LHCN-M2 (cell line): ENCODE measurements at places on chromosomes 7 and 10. TPM values are rescaled to one million over a fixed set of nuclear protein-coding genes. Genes with fewer than 3 reads are reported as not detected.

DNA sequence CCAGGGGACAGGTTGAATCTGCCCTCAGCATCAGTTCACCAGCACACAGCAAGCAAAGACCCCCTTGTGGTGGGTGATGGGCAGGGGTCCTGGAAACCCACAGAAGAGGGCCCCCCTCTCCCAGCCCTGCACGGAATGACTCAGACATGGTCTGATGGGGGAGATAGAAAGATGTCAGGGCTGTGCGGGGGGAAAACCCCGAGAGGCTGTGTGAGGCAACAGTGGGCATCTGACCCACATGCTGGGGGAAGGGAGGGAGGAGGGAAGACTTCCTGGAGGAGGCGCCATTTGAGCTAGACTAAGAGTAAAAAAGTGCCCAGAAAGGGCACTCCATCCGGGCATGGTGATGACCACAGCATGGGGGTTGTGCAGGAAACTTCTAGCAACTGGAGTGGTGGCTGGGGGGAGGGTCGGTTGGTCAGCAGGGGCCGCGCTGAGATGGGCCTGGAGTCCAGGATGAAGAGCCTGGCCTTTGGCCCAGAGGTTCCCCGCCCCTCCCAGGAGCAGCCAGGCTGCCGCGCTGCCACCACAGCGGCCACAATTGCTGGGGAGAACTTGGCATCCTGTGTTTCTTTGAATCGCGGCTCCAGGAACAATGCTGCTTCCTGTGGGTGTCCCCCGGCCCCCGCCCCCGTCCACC, 2.5 kb downstream of the LFNG start:
- peak; percentile 64 for DNase-seq

- DNase-seq = peak; percentile 43
These were observed 41.5 kb upstream of the SMIM30 start for GRCh38 chr7:113159746-113160339.

DNA sequence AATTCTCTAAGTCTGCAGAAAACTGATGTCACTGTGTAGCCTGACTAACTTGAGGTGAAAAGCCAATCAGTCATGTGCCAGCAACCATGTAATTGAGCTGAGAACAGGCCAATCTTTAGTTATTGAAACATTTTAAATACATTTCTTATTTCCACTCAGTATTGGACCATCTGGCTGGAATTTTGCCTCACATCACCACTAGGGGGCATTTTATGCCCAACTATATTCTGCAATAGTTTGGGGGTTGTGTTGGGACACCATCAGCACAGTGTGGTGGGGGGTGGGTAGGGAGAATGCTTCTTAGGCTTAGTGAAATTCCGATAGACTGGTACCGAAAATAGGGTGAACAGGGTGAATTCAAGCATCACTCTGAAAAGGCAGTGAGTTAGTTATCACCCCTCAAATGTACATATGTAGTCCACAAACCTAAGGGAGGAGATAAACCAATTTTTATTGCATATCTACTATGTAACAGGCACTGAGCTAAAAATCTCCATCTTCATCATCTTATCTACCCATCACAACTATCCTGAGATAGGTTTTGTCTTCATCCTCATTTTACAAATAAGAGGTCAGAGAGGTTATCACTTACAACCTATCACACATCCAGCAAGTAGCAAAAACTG, 17.8 kb downstream of the NPSR1 start:
- DNase-seq = peak; percentile 29

The PTPRE gene
- total RNA-seq = 5.2 and 6.8 TPM in 2 replicates

DNA sequence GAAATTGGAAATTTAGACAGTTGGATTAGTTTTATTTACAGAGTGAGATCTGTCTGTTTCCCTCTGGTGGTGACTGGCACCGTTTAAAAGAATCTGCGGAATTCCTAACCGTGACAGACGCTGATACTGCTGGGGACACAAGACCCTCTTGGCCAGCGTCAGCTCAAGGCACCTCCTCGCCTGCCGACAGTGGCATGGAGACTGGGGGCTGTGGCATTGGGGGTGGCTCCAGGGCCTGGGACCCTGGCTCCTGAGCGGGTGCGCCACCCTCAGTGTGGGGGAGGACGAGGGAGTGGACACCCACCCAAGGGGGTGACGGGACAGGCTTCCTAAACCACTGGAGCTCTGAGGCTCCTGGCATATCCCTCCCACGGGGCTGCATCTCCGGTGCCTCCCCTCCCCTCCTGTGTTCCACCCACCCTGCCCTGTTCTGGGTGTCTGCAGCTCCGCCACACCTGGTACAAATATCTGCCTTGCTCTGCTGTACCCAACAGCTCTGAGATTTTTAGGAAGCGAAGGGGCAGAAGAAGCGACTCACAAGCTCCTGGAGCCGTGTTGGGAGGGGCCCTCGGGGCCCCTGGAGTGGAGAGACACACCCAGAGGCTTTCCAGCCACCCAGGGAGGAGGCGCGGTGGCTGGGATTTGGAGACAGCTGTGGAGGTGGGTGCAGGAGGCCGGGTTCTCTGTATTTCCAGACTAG, 178.7 kb downstream of the DNAJB6 start:
- no peak for DNase-seq

The RNF148 gene
- total RNA-seq = not detected in 2 replicates

GRCh38 chr7:82319674-82320118, 123.9 kb downstream of the CACNA2D1 start:
- DNase-seq = peak; percentile 81

GRCh38 chr10:23345861-23346260, 1.3 kb upstream of the C10orf67 start:
- DNase-seq = peak; percentile 62

The DNAJC12 gene
- 6.9 and 9.4 TPM in 2 replicates for total RNA-seq

The OPN4 gene
- total RNA-seq = not detected in 2 replicates

The MOGAT3 gene
- not detected in 2 replicates for total RNA-seq

The MKX gene
- total RNA-seq = 0.11 TPM in 1 of 2 replicates, not detected in the other

The CHCHD2 gene
- 641 and 683 TPM in 2 replicates for total RNA-seq

DNA sequence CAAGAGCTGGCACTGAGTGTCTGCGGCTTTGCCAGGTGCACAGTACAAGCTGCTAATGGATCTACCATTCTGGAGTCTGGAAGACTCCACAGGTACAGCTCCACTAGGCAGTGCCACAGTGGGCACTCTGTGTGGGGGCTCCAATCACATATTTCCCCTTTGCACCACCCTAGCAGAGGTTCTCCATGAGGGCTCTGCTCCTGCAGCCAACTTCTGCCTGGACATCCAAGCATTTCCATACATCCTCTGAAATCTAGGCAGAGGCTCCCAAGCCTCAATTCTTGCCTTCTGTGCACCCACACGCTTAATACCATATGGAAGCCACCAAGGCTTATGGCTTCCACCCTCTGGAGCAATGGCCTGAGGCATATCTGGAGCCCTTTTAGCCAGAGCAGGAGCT, 29.2 kb downstream of the IQUB start:
- no peak for DNase-seq

DNA sequence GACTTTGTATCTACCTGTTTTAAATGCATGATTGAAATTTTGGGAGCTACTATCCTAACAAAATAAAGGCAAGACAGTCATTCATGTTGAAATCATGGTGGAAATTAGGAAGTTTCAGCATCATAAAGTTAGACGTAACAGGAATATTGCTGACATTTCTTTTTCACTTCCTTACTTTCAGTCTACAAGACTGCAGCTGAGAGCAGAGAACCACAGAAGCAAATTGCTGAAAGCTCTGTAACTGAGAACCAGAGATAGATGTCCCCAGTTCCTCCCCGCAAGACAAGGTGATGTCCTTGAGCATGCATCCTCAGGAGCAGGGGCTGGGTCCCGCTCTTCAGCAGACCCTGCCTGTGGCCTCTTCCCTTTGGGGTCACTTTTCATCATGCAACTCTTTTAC, 466.3 kb upstream of the POM121L12 start:
- no peak for DNase-seq

DNA sequence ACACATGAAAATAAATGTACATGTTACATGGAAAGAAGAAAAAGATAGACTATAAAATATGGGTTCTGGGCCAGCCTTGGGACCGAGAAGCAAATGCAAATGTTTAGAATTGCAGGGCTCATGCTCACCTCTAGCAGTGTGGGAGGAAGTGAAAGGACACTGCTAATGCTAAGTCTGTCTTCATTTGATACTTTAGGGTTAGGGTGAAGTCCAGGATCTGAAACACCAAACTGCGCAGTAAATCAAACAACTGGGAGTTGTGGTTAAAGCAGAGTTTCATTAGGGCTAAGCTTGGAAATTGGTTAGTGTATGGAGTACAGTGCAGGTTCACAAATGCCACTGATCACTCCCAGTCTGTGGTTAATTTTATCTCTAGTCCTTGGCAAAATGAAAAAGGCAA, 73.2 kb upstream of the PDK4 start:
- DNase-seq = no peak

GRCh38 chr7:20798694-20799121, 12.0 kb upstream of the SP8 start:
- DNase-seq = no peak

The CYP2C19 gene
- total RNA-seq = not detected in 2 replicates

GRCh38 chr7:47954231-47954911, 6.1 kb upstream of the PKD1L1 start:
- peak; percentile 88 for DNase-seq

DNA sequence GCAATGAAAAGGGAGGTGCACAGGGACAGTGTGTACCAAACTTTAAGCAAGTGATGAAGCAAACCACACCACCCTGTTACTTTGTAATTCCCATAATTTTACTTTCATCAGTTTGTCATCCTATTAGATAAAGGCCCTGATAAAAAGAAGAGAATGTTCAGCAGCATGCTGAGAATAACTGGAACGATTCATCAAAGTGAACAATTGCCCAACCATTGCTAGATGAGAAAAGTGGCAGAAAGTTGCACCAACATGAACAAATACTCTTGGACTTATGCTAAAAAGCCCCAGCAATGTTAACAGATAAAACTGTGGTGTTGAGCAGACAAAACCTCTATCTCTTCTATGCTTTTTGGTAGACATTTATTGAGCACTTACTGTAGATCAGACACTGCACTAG, 75.5 kb upstream of the PCGF5 start:
- DNase-seq = peak; percentile 22

- no peak for DNase-seq
These were observed 574 bp downstream of the MARCHF5 start for GRCh38 chr10:92291616-92291865.

The FXYD4 gene
- not detected in 2 replicates for total RNA-seq

DNA sequence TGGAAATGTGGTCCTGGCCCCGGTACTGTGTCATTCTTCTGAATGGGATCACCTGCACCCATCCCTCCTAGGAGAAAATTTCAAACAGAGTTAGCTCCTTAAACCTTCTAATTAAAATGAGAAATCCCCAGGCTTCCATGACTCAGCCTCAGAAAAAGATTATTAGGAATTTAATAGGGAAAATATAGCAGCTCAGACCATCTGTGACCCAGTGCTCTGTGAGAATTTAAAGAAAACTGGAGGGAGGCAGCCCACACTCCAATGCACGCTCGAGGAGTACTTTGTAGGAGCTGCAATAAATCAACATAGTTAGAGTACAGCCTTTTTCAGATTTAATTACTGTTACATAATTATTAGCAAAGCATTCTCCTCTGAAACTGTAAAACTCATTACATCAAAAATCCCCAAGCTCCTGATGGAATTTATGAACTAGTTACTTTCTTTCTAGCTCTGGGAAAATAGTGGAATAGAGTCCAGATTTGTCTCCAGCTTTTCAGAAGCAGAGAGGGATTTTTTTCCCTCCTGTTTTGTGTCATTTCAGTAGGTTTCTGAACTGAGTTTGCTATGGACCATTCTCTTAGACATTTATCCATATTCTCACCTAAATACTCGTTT, 30.1 kb downstream of the NEUROD6 start:
- DNase-seq = no peak

The PRR15 gene
- not detected in 2 replicates for total RNA-seq

GRCh38 chr7:2735744-2736143, 47.7 kb downstream of the AMZ1 start:
- no peak for DNase-seq

- no peak for DNase-seq
These were observed 3.9 kb downstream of the MICALL2 start for GRCh38 chr7:1455241-1455939.

- no peak for DNase-seq
These were observed 93.5 kb upstream of the SLC25A13 start for GRCh38 chr7:96415293-96415940.

The PRSS1 gene
- not detected in 2 replicates for total RNA-seq

DNA sequence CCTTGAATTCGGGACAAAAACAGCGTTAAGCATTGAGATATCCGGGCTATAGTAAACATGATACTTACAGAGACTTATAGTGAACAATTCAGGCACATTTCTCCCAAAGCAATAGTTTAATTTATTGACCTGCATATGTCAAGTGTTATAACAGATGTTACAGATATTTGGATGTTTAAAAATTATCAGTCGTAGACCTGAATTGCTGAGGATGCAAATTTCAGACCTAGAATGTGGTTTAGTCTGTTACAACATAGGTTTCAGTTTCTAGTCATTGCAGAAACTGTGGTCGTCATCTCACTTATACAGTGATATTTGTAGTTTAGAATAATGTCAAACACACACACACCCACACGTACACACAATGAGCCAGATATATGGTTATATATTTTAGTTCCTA, 85.2 kb downstream of the VTI1A start:
- no peak for DNase-seq

- DNase-seq = no peak
These were observed 51.1 kb downstream of the SHH start for GRCh38 chr7:155761162-155761561.

- peak; percentile 36 for DNase-seq
These were observed 15.2 kb upstream of the FRMPD2 start for GRCh38 chr10:48289501-48290238.

- DNase-seq = peak; percentile 72
These were observed 27.7 kb downstream of the BTBD16 start for GRCh38 chr10:122298598-122299301.

DNA sequence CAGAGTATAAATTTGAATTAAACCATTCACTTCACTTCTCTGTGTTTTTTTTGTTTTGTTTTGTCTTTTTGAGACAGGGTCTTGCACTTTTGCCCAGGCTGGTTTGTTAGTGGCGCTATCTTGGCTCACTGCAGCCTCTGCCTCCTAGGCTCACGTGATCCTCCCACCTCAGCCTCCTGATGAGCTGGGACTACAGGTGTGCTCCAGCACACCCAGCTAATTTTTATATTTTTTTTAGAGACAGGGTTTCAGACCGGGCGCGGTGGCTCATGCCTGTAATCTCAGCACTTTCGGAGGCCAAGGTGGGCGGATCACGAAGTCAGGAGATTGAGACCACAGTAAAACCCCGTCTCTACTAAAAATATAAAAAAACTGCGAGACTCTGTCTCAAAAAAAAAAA, 36.9 kb upstream of the STOX1 start:
- no peak for DNase-seq

DNA sequence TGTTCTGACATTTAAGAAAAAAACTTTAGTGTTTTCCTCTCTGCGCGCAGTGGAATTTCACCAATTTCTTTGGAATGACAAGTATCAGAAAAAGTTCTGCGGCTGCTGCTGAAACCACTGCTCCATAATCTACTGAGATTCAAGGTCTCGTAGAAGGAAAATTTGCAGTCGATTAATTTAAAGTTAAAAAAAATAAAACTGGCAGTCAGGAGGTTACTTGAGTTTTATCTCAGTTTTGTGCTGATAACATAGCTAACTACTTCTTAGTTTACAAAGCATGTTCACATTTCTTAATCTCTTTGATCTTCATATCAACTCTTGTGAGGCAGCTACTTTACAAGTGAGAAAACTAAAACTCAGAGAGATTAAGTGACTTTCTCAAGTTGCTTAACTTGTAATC, 18.2 kb upstream of the CALD1 start:
- peak; percentile 41 for DNase-seq

GRCh38 chr10:48453451-48454301, 147.2 kb downstream of the MAPK8 start:
- no peak for DNase-seq

- DNase-seq = peak; percentile 93
These were observed at the start of gene DNAJB6 for GRCh38 chr7:157336383-157337315. Gene DNAJB6 (plus strand): TSS chr7:157337004. CDS start chr7:157358573, 21,569 bp downstream.
